Testis (tissue), 5 donors: ENCODE measurements at places on chromosomes 2 and 18.

GRCh38 chr18:56851774-56852173 lies 200.6 kb downstream of the WDR7 start:
- DNase-seq: no peak

DNA sequence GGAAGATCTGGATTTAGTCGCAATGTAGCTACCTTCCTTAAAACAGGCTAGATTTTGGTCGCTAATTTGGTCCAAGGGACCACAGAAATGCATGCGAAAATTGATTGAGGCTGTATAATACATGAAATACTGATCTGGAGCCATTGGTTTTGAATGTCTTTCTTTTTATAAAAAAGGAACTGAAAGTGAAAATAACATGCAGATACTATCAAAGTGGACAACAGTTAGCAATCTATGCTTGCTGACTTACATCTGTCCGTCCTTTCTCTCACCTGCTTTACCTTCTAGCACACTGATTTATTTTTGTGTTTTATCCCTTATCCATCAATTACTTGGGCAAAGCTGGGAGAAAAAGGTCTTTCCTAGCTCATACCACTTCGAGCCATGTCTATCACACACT lies 1459.8 kb upstream of the ACVR2A start:
- no peak for DNase-seq

GRCh38 chr2:3516831-3517230 lies 2.5 kb downstream of the ADI1 start:
- no peak for DNase-seq

GRCh38 chr2:147348931-147349555 lies 495.8 kb upstream of the ACVR2A start:
- no peak for DNase-seq
